ENCODE measurements at places on chromosomes 12 and 14.

GRCh38 chr12:45291518-45291917, 75.6 kb downstream of the ANO6 start:
- DNase-seq = no peak

GRCh38 chr12:7026854-7027253, 8.6 kb upstream of the LPCAT3 start:
- no peak for DNase-seq

- no peak for DNase-seq
These were observed 14.0 kb downstream of the SMCO2 start for GRCh38 chr12:27460471-27460978.

- DNase-seq = no peak
These were observed 44.5 kb downstream of the BEGAIN start for GRCh38 chr14:100542619-100543205.
